ENCODE measurements at places on chromosomes 3 and 15.

DNA sequence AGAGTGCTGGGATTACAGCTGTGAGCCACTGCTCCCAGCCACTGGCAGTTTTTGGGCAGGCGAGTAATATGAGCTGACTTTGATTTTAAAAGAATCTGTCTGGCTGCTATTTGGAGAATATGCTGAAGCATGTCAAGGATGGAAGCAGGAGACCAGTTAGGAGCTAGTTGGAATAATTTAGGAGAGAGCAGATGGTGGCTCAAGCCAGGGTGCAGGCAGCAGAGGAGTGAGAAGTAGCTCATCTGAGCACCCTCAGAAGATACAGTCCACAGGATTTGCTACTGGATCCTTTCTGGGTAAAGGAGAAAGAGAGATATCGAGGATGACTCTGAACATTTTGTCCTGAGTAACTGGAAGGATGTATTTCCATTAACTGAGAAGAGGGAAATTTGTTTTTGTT lies 30.4 kb upstream of the BDH1 start:
- DNase-seq, result no peak

- DNase-seq, result no peak
Observed at GRCh38 chr3:46921871-46922271, 44.4 kb downstream of the PTH1R start.

- DNase-seq, result no peak
Observed at GRCh38 chr15:82305621-82306048, 43.0 kb downstream of the SAXO2 start.

GRCh38 chr15:43769584-43770228 lies 7.1 kb downstream of the ELL3 start:
- no peak for DNase-seq

DNA sequence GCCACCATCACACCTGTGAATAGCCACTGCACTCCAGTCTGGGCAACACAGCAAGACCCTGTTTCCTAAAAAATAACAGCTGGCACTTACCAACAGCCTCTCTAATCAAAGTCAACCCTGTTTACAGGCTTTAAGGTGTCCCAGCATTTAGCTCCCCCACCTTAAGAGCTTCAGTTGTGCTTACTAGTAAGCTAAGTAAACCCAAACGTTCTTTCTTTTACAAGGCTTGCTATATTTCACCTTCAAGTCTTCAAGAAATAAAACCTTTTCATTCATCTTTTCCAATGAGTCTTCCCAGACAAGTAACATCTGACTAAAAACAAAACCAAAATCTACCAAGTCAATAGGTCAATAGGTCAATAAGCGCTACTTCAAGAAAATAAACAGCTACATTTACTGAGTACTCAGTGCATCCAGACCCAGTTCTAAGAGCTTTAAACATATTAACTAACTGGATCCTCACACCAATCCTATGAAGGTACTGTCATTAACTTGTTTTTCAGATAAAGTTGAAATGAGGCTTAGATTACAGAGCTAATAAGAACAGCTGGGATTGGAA lies 62.4 kb downstream of the PBRM1 start:
- no peak for DNase-seq

GRCh38 chr3:149494759-149495580 lies 20.5 kb downstream of the TM4SF4 start:
- DNase-seq, result no peak

GRCh38 chr3:30644615-30645014 lies 38.2 kb downstream of the TGFBR2 start:
- DNase-seq, result peak; percentile 78

- DNase-seq, result no peak
Observed at GRCh38 chr3:47512416-47513124, 942 bp downstream of the ELP6 start.

DNA sequence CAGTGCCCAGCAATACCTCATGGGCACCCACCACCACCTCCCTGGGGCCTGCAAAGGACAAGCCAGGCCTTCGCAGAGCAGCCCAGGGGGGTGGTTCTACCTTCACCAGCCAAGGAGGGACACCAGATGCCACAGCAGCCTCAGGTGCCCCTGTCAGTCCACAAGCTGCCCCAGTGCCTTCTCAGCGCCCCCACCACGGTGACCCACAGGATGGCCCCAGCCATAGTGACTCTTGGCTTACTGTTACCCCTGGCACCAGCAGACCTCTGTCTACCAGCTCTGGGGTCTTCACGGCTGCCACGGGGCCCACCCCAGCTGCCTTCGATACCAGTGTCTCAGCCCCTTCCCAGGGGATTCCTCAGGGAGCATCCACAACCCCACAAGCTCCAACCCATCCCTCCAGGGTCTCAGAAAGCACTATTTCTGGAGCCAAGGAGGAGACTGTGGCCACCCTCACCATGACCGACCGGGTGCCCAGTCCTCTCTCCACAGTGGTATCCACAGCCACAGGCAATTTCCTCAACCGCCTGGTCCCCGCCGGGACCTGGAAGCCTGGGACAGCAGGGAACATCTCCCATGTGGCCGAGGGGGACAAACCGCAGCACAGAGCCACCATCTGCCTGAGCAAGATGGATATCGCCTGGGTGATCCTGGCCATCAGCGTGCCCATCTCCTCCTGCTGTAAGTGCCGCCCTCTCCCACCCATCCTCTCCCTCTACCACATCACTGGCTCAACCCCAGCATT lies 19.2 kb upstream of the BFSP2 start:
- DNase-seq, result no peak

DNA sequence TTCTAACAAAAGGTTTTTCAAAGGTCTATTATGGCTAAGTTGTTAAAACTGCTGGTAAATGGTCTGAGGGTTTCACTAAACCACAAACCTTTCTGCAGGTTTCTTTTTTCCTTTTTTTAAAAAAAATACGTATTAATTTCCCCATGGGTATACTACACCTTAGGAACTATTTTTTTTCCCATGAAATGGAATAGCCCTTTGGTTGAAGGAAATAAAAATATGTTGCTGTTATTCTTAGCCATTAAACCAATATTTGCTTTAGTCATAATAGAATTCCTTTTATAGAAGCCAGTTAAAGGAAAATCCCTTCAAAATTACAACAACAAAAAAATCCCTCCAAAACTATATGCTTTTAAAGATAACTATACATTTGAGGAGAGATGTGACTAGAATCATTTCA lies 1303.3 kb downstream of the ROBO2 start:
- DNase-seq, result no peak

DNA sequence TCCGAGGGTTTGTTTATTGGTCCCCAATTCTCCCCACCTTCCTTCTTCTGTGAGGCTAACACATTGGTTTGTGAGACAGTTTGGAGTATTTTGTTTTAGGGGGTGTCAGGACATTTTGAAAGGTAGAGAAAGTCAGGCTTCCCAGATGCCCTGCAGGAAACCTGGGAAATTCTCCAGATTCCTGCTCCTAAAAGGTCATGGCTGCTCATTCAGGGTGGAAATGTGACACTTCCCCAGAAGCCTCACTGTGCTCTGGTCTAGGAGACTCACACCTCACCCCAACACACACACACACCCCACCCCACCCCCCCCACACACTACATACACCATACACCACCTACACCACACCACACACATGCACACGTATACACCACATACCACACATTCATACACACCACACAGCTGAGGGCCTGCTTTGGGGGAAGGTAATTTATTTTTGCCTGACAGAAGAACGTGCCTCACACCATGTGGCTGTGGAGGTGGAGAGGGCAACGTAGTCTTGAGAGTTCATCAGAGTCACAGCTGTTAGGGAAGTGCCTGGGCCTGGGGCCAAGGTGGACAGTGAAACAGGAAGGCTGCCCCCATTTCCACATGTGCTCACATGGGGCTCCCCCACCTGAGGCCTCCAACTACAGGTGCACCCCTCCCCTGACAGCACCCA lies 40.4 kb upstream of the LIMD1 start:
- DNase-seq, result peak; percentile 72

DNA sequence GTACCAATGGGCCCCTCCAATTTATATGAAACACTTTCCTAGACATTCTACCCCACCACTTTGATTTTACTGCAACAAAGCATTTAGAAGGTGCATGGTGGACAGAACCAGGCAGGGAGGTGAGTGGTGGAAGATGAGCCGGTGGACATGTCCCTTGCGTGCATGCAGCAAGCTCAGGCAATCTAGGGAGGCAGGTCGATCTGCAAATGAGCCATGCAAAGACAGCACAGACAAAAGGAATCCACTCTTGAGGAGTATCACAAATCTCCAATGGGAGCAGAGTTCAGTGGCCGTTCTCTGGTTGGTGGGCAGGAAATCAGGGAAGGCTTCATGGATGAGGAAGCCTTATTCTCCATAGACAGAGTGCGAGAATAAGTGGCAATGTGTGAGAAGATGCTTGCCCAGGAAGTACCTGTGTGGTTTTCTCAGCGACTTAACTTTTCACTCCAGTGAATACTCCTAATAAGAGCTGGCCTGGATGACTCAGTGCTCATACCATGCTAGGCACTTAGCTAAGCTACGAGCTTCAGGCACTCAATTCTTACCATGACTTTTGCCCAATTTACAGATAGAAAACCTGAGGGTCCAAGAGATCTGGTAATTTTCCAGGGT lies 152.5 kb downstream of the FOXP1 start:
- DNase-seq, result no peak

- DNase-seq, result no peak
Observed at GRCh38 chr15:89652666-89653065, 2.6 kb downstream of the KIF7 start.

DNA sequence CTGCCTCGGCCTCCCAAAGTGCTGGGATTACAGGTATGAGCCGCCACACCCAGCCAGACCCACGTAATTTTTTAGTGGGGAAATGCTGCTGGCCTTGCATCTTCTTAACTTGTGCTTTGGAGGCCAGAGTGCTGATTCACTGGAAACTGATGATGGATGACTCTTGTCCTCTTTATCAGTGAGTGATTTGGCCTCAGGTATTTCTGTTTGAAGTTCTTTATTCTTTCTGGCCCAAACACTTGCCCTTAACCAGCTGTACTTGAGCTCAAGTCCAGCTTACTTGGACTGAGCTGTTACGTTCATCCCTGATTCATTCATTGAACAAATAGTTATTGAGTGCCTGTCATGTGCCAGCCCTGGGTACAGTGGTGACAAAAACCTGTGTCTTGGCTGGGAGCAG lies 4.2 kb downstream of the PTPN23 start:
- no peak for DNase-seq

- no peak for DNase-seq
Observed at GRCh38 chr3:86973440-86973839, 17.5 kb downstream of the VGLL3 start.

DNA sequence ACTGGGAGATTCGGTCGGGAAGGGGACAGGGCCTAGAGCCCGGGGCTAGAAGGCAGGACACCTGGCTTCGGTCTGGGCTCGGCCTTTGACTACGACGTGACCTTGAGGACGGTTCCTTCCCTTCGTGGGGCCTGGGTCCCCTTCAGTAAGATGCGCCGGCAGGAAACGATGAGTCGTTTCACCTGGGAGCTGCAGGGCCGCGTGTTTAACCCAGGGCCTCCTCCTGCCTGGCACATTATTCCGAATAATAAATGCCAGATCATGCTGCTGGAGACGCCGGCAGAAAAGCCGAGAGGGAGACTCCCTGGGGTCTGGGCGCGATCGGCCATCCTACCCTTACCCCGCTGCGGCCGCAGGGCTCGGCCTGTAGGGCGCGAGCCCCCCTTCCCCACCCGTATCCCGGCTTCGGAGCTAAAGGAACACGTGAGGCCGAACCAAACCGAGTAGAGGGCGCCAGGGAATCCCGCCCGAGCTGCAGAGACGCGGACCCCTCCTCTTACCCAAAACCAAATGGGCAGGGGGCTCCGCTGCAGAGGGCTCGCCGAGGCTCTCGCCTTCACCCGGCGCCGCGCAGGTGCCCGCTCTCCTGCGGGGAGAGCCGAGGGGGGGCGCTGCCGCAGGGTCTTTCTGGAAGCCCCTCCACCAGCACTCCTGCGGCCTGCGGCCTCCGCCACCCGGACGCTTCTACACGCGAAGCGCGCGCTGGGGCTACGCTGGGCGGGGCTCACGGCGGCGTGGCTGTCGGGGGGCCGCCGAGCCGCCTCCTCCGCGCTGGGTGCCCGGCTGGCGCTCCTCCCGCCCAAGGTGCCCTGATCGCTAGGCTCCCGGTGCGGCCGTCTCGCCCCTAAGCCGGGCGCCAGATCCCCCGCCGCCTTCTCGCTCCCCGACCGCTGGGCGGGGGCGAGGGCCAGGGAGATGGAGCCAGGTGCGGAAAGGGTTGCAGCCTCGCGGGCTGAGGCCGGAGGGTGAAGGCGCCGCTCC lies at the start of gene BDH1:
BDH1 (minus strand) TSS at position 688 of the 981 bp plus-strand sequence. CDS start 9,525 bp downstream, outside the sequence.
- DNase-seq, result peak; percentile 19

- DNase-seq, result no peak
Observed at GRCh38 chr3:4687167-4687566, 194.0 kb downstream of the ITPR1 start.

GRCh38 chr15:85778107-85778776 lies 16.5 kb downstream of the KLHL25 start:
- DNase-seq, result no peak

All from GF-D8 (cell line).